ENCODE measurements at places on chromosomes 2 and 18.

GRCh38 chr2:212940816-212941215 is 210.6 kb downstream of the IKZF2 start:
- DNase-seq, result no peak

- no peak for DNase-seq
Measured at GRCh38 chr2:51782921-51783765, 751.2 kb upstream of the NRXN1 start.

GRCh38 chr2:69693775-69694450 is 48.0 kb upstream of the ANXA4 start:
- DNase-seq, result no peak

DNA sequence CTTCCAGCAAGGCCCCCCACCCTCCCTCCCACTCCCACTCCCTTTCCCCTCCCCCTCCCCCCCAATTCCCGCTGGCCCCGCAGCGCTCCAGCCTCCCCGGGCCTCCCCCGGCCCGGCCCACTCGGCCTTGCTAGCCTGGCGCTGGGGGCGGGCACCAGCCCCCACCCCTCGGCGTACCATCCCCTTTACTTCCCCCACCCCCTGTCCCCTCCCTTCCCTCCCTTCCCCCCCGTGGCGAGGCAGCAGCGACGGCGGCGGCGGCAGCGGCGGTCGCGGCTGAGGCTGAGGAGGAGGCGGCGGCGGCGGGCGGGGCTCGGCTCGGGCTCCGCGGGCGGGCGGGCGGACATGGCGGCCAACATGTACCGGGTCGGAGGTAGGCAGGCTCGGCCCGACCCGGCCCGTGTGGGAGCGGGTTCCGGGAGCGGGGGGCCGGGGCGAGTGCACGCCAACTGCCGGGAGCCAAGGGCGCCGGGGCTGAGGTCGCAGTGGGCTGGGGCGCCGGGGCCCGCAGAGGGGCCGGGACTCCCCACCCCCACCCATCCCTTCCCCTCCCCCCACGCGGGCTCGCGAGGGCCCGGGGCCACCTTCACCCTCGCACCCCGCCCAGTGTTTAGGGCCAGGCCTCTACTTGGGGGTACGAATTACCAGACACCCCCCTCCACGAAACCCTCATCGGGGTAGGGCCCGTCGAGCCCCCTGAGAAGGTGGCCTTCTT is at the start of gene MTA3:
TSS of gene MTA3 (plus strand) at position 232 of the 715 bp plus-strand sequence. CDS start at position 346, 114 bp downstream.
- DNase-seq, result no peak

DNA sequence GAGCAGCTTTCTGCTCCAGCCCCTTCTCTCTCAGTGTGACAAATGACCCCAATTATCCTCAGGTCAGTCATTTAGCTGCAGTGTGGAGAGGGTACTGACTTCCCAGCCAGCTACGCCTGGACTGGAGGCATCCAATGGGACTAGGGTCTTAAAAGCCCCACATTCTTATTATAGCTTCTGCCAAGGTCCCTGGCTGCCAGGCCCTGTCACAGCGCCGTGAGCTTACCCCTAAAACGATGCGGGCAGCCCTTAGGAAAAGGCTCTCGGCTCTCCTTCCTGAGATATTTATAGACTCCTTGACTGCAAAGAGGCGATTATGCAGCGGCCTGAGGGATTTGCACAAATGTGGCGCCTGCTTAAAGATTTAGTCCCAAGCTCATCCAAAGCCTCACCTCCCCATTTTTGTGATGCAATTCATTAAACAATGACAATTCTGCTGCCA is 69.2 kb upstream of the EDAR start:
- no peak for DNase-seq

GRCh38 chr2:95056044-95056443 is 30.5 kb downstream of the MAL start:
- no peak for DNase-seq

DNA sequence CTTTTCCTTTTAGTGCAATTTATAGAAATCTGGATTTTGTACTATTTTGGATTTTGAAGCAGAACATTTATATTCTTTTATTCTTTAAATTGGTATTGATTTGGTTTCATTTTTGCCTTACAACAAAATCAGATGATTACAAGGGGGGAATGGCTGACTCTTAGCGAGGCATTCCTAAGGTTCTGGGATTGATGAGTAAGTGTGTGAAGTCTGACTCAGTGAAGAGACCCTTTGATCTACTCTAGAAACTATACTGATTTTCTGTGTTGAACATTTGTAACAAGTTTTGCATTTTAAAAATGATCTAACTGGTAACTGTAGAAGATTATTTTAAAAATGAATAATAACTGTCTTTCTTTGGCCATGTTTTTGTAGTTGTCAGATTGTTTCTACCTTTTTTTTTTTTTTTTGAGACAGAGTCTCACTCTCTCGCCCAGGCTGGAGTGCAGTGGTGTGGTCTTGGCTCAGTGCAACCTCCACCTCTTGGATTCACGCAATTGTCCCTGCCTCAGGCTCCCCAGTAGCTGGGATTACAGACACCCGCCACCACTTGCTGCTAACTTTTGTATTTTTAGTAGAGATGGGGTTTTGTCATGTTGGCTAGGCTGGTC is 48.7 kb downstream of the TTC39C start:
- DNase-seq, result no peak

DNA sequence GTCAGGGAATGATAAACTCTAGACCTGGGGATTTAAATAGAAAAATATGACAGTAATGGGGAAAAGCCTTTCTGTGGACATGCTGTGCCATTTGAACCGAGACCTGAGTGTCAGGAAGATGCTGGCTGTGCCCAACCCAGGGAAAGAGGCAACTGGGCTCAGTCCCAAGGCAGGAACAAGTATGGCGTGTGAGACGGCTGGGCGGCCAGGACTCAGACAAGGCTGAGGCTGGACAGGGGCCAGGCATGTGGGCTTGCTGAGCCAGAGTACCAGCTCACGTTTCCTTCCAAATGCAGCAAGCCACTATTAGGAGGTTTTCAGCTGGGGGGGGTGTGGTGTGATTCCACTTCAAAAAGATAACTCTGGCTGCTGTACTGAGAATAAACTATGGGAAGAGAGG is 92.4 kb downstream of the INPP5D start:
- no peak for DNase-seq

GRCh38 chr18:79607361-79607952 is 72.1 kb upstream of the CTDP1 start:
- no peak for DNase-seq

- DNase-seq, result no peak
Measured at GRCh38 chr18:30277676-30278075, 764.9 kb downstream of the DSC3 start.

- peak; percentile 99 for DNase-seq
Measured at GRCh38 chr2:237291138-237291792, 122.7 kb downstream of the COL6A3 start.

- no peak for DNase-seq
Measured at GRCh38 chr18:69900941-69901340, 46.7 kb downstream of the CD226 start.

DNA sequence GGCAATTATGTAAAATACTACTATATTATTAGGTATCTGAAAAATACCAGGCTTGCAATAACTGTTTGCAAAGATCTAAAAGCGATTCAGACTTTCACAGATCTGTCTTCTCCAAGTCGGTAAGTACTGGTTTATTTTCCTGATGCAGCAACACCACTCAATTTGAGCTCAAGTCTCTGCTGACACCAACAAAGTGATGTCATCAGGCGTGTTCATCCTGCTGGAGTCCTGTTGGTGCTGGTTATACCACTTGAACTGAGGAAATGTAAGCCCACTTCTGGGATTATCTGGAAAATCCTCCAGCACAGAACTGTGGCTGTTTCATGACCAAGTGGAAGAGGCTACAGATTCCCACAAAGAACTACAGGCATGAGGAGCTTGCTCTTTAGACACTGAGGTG is 267.6 kb downstream of the BCL2 start:
- DNase-seq, result no peak

- DNase-seq, result no peak
Measured at GRCh38 chr2:21667638-21668037, 543.9 kb downstream of the TDRD15 start.

GRCh38 chr18:30623401-30624065 is 419.0 kb downstream of the DSC3 start:
- DNase-seq, result no peak

GRCh38 chr18:23932385-23933067 is 82.0 kb upstream of the TTC39C start:
- DNase-seq, result no peak

DNA sequence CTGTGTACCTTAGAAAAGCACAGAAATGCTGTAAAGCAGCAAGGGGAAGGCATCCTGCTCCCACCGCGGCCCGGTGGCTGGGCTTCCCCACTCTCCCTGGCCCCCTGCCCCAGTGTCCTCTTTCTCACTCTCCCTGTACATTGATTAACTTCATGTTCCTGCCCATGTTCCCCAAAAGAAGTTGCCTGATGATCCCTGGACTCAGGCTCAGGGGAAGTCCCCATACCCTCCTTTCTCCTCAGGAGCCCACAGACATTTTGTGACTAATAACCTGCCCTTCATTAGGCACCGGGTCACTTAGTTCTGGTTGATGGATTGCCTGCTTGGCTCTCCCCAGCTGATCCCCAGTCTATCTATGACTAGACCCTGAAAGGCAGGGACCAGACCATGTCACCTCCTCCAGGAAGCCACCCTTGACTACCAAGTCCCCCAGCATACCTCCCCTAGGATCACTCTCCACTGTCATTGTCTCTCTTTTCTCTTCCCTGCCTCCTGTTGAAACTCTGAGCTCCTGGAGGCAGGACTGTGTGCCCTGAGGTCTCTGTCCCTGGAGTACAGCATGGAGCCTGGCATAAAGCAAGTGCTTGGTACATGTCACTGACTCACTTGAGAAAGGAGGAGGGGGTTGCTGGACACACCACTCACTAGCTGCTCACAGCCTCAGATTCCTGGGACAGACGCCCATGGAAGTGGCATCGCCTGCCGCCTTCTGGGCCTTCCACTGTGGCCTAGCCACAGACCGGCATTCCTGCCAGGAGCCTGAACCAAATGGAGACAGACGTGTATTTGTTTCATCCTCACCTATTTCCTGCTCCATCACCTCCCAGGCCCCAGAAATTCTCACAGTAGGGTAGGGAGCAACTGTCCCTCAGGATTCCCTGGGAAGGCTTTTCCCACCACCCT is 13.5 kb downstream of the MALL start:
- DNase-seq, result no peak

Data from amniotic stem cell (primary cell).